ENCODE measurements at places on chromosomes 12 and 14. TPM values are rescaled to one million over a fixed set of nuclear protein-coding genes. Genes with fewer than 3 reads are reported as not detected.

KLRB1 gene
- not detected for total RNA-seq

PTPRR gene
- total RNA-seq, result 2.8 TPM

KRT82 gene
- total RNA-seq, result not detected

CMA1 gene
- total RNA-seq, result not detected

INSM2 gene
- total RNA-seq, result not detected

KRT2 gene
- not detected for total RNA-seq

CLEC2A gene
- not detected for total RNA-seq

All from regular cardiac myocyte (primary cell).